Renal pelvis (tissue), 12 donors: ENCODE measurements at places on chromosomes 16 and 17. TPM values are rescaled to one million over a fixed set of nuclear protein-coding genes. Genes with fewer than 3 reads are reported as not detected.

The MRPS23 gene
- polyA plus RNA-seq: 65.3 TPM

The FOXL1 gene
- 15.1 TPM for polyA plus RNA-seq

GRCh38 chr16:85514295-85514597 is 98.9 kb upstream of the GSE1 start:
- DNase-seq: no peak

GRCh38 chr16:29825145-29826044 is 5.1 kb downstream of the MVP start:
- DNase-seq: no peak

DNA sequence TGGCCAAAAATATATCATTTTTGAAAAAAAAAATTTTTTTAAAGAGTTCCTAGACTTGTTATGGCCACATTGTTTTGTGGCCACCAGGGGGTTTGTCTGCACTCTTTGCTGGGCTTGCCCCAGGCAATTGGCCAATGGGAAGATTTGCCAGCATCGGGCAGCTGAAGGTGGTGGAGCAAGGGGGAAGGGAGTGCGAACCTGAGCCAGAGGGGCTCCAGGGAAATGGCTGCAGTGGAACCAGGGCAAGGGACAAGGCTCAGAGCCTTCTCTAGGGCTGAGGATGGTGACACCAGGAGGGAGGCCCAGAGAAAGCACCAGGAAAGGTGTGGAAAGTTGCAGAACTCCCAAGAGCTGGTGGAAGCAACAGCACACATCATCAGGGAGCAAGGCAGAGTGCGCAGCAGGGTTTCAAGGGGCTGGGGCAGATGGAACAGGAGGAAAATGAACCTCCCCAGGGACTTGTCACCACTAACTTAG is 15.5 kb upstream of the CMIP start:
- DNase-seq: no peak

GRCh38 chr16:81885976-81886586 is 107.0 kb downstream of the PLCG2 start:
- DNase-seq: no peak

- DNase-seq: no peak
These were observed 23.6 kb upstream of the GPRC5C start for GRCh38 chr17:74408262-74408661.

DNA sequence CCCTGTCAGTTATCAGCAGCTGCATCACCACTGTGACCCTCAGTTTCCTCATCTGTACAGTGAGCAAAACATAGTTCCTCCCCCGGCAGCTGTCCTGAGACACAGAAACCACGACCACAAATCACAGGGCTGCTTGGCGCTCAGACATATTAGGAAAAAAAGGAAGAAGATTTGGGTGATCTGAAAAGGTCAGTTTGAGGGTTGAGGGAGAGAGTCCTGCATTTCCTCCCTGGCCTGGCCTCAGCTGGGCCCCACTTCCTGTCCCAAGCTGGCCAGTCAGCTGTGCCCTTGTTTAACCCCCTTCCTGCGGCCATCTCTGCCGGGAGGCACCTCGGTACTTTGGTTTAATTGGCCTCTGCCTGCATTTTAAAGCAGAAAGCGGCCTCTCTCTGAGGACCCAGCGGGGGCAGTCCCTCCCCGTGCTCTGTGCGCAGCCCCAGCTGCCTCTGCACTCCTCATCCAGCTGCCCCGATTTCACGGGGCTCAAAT is 24.0 kb upstream of the CIBAR2 start:
- DNase-seq: no peak

DNA sequence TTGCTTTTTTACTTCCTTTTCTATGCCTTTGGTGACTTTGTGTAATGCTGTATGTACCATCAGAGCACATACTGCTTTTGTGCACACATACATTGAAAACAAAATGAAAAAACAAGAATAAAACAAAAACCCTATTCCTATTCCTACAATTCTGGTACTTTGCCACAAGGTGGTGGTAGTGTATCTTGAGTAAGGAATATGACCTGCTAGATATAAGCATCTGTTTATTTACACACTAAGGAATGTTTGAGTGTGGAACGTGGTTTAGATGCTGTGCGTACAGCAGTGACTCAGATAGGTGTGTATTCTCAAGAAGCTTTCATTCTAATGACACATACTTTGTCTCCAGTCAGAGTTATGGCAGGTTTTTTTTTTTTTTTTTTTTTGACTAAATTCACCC is 606.2 kb downstream of the WWOX start:
- no peak for DNase-seq

GRCh38 chr17:31580316-31580705 is 188.8 kb downstream of the RAB11FIP4 start:
- DNase-seq: no peak
